ENCODE measurements at places on chromosomes 11 and 22.

DNA sequence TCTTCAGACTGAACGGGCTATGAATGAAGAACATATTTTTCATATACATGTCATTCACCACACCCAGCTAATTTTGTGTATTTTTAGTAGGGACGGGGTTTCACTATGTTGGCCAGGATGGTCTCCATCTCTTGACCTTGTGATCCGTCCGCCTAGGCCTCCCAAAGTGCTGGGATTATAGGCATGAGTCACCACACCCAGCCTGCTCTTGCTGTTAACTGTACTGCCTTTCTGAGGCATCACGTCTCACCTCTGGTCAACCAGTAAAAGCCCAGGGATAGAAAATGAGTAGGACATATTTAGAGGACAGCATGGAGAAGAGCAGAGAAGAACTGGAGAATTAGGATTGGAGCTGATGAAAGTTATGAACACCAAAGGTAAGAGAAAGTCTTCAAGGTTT lies 55.6 kb downstream of the APOL3 start:
- no peak for DNase-seq

- DNase-seq, result no peak
These were observed 21.4 kb downstream of the FJX1 start for GRCh38 chr11:35639591-35640179.

DNA sequence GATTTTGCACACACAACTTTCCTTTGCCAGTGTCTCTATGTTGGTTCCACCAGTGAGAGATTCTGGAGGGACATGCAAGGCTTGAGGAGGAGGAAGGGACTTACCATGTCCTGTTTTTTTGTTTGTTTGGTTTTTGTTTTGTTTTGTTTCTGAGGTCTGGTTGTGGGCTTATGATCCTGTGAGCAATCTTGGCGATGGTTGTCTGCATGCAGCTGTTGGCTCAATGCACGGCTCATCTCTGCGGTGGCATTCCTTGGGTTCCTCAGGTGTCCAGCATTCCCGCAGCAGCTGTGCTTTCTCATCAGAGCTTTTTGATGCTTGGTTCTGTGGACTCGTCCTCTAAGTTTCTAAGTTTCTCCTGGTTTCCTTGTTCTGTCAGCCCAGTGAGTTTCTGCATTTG lies 4.8 kb upstream of the NNMT start:
- DNase-seq, result no peak

DNA sequence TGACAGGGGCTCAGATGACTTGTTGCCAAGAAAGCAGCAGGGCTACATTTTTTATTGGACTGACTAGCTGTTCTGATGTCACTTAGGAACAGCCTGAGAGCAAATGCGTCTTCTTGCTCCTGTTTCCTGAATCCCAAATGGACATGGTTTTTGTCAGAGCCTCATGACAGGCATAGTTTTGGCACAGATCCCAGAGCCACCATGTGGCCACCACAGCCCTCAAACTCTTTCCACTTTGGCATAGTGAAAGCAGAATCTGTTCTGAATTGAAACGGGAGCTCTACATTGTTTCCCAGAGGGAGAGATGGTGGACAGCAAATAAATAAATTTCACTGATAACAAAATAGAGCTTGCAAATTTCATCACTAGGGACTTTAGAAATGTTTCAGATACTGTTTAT lies 222.2 kb downstream of the C11orf87 start:
- DNase-seq, result no peak

- DNase-seq, result no peak
These were observed 378.3 kb downstream of the BRD1 start for GRCh38 chr22:49449377-49449776.

DNA sequence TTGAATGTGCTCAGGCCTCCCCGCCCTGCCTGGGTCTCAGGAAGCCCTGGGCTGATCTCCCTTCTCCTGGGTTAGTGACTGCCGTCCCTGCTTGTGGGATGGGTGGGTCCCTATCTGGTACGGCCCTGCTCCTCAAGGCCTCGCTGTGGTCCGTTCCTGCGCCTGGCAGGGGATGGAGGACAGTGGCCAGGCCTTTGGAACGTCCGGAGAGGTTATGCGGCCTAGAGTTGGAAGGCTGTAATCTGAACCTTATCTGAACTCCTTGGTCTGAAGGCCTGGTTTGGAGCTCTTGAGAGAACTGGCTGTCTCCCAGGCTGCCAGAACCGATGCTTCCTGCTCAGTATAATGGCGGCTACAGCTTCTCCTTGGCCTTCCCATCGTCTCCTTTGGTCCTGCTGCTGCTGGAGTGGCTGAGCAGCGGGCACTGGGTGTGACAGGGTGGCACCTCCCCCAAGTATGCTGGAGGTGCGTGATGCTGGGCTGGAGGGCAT lies 72.8 kb downstream of the FLI1 start:
- no peak for DNase-seq

- peak; percentile 44 for DNase-seq
These were observed 1.9 kb downstream of the ESAM start for GRCh38 chr11:124760205-124760652.
